CD4-positive, alpha-beta T cell treated with Interleukin-10 for 1 hour (primary cell): ENCODE measurements at places on chromosomes 3 and 15.

- DNase-seq, result no peak
Measured at GRCh38 chr15:26623071-26623470, 149.8 kb downstream of the GABRB3 start.

DNA sequence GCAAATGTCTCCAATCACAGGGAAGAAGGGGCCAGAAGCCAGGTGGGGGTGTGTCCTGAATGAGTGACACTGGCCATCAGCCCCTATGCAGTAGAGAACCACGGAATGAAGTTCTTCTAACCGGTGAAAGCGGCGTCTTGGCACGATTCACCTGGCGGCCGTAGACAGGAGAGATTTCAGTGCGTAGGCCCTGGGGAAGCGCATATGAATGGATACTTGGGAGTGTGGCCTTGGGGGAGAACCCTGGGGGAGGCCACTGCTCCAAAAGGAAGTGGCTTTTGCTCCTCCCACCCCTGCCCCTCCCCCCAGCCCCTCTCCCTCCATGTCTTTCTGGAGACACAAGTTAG, 43.6 kb downstream of the RBPMS2 start:
- no peak for DNase-seq

DNA sequence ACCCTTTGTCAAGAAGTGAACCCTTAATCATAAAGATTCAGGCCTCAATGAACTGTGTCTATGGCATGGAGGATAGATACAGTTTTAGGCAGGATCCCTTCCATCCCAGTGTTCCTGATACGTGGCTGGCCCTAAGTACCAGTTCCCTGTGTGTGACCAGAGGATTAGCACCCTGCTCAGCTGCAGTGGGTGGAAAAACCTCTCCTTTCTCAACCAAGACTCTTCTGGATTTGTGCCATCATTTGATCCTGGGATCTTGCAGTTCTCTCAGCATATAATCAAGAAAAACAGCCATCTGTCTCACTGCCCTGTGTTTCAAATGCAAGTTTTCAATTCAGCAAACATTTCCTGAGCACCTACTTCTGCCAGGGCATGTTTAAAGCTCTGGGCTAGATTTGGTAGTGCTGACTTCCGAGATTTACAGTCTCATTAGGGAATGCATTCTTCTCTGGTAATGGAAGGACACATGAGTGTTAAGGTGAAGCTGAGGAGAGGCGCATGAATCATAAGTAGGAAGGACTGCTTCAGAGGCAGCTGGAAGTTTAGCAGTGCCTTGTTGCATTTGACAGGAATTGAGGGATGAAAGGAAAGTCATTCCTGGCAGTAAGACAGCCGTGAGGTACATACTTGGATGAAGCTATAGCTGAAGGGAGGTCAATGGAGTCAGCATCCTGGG, 388.3 kb downstream of the MFSD1 start:
- no peak for DNase-seq

GRCh38 chr15:77496715-77497109, 76.0 kb downstream of the HMG20A start:
- DNase-seq, result peak; percentile 70

- peak; percentile 63 for DNase-seq
Measured at GRCh38 chr3:52052831-52053306, 3.5 kb downstream of the DUSP7 start.

DNA sequence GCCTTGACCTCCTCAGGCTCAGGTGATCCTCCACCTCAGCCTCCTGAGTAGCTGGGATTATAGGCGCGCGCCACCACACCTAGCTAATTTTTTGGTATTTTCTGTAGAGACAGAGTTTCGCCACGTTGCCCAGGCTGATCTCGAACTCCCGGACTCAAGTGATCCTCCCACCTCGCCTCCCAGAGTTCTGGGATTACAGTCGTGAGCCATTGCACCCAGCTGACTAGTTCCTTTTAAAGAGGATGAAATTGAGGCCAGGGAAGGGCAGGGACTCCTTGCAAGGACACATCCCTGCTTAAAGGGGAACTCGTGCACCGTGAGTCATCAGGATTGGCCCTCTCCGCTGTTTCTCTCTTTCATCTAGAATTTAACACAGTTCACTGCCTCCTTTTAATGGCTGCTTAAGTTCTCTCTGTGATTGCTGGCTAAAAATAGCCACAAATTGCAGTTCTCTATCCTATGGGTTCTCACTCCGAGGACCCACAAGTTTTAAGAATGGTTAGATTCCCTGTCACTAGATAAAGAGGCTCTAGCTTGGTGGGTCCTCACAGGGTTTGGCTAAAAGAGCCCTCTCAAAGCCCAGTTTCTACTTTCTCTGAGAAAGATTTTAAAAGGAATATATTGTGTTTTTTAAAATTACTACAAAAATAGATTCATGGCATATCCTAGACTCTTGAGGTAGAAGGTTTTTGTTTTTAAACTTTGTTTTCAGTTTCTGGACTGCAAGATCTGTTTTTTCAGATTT, 1.4 kb downstream of the CRTAP start:
- no peak for DNase-seq

GRCh38 chr15:57393061-57393460, 16.8 kb downstream of the CGNL1 start:
- DNase-seq, result no peak

DNA sequence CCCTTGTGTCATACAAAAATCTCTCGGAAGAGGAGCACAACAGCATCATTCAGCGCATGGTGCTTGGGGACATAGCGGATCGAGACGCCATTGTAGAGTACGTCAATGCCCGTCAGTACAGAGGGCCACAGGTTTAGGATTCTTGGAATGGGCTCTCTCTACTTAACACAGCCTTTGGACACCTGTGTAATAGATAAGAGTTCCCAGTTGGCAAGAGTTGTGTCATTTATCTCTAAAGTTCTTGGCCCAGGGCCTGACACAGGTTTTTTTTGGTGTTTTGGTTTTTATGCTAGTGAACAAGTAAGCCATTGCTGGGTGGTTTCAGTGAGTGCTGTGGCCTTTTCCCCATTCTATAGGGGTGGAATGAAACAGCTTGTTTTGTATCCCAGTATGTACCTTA, 54.1 kb downstream of the SNRK start:
- DNase-seq, result no peak

DNA sequence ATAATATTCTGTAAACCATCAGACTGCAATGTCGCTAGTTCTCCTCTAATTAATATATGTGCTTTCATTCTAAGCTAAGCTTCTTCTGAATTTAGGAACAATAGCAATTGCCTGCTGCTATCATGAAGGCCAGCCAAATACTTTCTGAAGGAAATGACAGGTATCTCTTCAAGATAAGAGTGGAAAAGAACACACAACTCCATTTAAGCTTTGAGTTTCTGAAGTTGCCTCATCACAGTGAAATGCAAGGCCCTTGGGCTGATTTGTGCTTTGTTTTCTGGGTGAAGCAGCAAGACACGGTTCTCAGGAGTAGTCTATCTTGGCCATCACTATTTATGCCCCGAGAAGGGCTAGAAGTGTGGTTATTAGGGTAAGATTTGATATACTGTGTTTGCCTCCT, 6.2 kb downstream of the SLC7A14 start:
- DNase-seq, result no peak

- no peak for DNase-seq
Measured at GRCh38 chr3:101816215-101817149, 32.8 kb upstream of the NFKBIZ start.

- DNase-seq, result no peak
Measured at GRCh38 chr3:9316881-9317361, 45.9 kb upstream of the THUMPD3 start.

- no peak for DNase-seq
Measured at GRCh38 chr15:24977686-24978085, 22.9 kb downstream of the SNRPN start.

GRCh38 chr3:78818161-78818985, 949.4 kb downstream of the ROBO1 start:
- no peak for DNase-seq

DNA sequence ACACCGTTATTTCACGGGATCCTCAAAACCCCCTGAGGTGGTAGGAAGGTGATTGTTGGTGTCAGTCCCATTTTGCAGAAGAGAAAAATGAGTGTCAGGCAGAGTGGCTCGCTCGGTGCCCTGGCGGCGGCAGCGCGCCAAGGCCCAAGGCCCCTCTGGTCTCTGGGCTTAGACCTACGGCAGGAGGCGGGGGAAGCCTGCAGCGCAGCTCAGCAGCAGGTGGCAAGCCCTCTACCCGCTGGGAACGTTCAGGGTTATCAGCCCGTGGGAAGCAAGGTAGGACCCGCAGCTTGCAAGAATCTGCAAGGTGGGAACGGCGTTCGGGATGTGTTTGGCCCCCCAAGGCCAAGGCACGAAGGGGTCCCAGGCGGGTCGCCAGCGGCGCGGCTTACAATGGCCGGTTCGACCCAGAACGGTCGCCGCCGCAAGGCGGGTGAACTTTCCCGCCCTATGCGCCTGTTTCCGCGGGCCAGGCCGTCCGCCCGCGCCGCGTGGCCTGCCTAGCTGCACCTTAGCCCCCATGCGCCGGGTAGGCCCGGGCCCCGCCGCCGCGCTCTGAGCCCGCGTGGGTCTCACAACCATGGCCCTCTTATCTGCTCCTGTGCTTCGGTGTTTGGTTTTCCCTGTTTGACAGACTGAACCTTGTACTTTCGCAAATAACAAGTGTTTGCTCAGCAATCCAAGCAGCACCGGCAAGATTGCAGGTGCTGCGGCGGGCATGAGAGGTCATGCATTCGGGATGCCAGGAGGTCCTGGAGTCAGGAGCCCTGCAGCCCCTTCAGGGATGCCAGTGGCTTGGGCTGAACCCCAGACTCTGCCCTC, 39.7 kb downstream of the CCNL1 start:
- no peak for DNase-seq

- DNase-seq, result no peak
Measured at GRCh38 chr3:142904639-142905436, 16.0 kb upstream of the PCOLCE2 start.

GRCh38 chr15:101323793-101324523, 28.9 kb upstream of the SNRPA1 start:
- DNase-seq, result no peak

DNA sequence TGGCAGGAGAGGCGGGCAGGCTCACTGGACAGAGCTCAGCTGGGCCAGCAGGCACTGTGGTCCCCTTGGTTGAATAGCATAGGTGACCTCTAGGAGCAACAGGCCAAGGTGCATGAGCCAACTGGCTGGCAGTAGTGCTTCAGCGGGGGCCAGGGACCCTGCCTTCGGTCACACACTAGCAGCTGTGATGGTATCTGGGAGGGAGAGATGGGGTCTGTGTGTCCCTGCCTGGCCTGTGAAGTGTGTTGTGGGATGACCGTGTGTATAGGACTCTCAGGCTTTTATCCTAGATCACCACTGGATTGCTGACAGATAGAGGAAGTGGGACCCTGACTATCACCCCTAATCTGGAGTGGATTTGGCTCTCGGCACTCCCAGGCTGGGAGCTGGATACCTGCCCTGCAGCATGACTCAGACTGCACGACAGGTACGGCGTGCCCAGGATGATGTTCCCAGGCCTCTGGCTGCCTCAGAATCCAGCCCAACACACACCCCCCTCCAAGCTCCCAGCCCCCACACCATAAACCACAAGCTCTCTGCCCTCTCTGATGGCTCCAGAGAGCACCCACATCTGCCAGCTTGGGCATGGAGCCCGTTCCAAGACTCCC, 7.8 kb downstream of the RPS17 start:
- no peak for DNase-seq

- no peak for DNase-seq
Measured at GRCh38 chr15:68765602-68766368, 54.9 kb downstream of the ANP32A start.

DNA sequence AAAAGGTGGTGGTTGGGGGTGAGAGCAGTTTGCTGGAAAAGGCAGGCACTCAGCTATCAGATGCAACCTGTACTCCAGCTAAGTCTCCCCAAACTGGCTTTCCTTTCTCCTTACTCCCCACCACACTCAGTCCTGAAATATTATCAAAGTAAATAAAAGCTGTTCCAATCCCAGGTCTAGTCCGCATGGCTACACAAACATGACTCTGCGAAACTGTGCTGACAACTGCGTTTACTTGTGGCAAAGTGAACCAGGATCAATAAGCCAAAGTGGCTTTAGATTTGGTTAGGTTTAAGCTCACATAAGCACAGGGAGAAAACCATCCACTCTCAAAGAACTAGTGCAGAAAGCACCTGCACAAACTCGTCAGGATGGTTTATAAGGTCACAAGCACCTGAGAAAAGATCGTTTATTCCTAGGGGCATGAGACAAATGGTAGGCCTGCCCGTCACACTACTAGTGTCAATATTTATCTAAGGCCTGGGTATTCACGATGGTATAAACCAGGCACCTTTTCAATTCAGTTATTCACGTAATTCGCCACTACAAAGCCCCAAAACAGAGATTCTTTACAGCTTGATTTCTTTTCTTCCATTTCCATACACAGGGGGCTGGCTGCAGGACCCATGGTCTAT, 25.3 kb downstream of the LRIG1 start:
- DNase-seq, result no peak

DNA sequence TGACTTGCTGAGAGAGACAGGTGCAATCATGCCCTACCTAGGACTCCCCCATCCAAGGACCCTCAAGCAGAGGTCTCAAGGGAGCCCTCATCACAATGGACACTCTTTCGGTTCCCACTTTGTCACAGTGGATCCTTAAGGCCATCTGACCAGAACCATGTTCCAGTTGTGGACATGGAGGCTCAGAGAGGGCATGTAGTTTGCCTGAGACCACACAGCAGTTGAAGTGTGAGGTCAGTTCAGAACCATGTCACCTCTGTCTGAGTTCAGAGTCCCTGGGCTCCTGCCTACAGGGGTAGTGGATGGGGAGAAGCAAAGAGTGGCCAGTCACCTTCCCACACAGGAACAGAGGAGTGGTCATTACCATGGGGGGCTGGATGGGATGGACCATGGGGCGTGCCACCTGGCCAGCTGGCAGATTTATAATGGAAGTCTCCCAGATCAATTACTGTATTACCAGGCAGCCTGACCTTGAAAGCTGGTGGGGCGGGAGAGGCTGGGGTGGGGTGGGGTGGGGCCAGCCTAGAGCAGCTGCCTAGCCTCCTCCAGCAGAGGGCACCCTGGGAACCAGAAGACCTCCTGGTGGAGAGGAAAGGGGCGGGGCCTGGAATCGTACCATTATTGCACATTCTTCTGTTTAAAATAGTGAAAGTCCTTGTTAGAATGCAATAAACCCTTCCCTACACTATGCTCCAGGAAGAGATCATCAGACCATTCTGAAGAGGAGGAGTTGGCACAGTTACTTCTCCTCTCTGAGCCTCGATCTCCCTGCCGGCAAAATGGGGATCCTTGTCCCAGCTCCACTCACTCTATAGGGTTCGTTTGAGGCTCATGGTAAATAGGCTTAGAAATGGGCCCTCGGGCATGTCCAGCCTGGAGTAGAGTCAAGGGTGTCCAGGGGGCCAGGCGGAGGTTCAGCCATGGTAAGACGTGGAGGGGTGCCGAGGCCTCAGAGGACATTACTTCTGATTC, 26.9 kb upstream of the LINGO1 start:
- no peak for DNase-seq
